ENCODE measurements at places on chromosomes 6 and 20. TPM values are rescaled to one million over a fixed set of nuclear protein-coding genes. Genes with fewer than 3 reads are reported as not detected.

DNA sequence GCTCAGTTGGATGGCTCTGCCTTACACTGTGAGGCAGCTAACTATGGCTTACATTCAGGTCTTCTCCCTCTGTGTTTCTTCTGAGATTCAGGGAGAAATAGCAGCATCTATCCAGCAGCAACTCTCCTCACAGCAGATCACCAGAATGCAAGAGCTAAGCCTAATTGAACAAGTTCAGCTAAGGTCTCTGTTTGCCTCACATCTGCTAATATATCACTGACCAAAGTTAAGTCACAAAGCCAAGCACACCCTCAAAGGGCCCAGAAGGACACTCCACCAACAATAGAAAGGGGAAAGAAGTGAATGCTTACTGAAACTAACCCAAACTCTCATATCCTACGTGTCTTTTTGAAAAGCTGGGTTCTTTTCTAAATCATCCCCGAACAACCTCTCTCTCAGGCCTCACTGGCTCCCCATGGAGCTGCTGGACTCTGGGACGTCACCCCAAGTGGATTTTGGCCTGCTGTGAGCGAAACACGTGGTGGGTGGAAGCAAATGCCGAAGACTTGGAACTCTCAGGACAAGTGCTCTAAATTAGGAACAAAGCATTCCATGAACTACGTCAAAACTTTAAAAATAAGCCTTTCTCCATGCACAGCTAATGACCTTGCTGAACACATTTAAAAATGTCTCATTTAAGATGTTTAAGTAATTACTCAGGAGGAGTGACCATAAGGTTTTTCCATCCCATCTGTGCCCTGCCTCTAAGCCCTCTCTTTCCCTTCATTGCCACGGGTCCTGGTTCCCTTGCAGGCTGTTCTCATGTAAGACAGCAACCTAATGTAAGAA, 167.5 kb upstream of the PLCB4 start:
- no peak for DNase-seq
- H3K4me1 ChIP-seq = no peaks in the 10 kb centered on the region
- no peaks in the 10 kb centered on the region for H3K27me3 ChIP-seq
- no peak overlapping the region for H3K4me3 ChIP-seq
- no peaks in the 10 kb centered on the region for H3K36me3 ChIP-seq
- H3K27ac ChIP-seq = no peak overlapping the region

DNA sequence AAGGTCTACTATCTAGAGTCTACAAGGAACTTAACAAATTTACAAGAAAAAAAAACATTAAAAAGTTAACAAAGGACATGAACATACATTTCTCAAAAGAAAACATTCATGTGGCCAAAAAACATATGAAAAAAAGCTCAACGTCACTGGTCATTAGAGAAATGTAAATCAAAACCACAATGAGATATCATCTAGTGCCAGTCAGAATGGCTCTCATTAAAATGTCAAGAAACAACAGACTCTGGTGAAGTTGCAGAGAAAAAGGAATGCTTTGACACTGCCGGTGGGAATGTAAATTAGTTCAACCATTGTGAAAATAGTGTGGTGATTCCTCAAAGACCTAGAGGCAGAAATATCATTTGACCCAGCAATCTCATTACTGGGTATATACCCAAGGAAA, 48.3 kb downstream of the OGFRL1 start:
- no peaks in the 10 kb centered on the region for H3K36me3 ChIP-seq
- H3K27ac ChIP-seq = no peak overlapping the region
- no peaks in the 10 kb centered on the region for H3K27me3 ChIP-seq
- H3K4me3 ChIP-seq = no peak overlapping the region
- no peak for DNase-seq

GRCh38 chr20:43909720-43910119, 4.9 kb upstream of the TOX2 start:
- no peak overlapping the region for H3K4me3 ChIP-seq
- no peak for DNase-seq
- peaks cover 19% of the 10 kb centered on the region for H3K27me3 ChIP-seq
- no peaks in the 10 kb centered on the region for H3K4me1 ChIP-seq
- no peaks in the 10 kb centered on the region for H3K36me3 ChIP-seq
- H3K27ac ChIP-seq = no peak overlapping the region

GRCh38 chr6:116528133-116528532, 16.7 kb downstream of the CALHM5 start:
- no peaks in the 10 kb centered on the region for H3K4me1 ChIP-seq
- H3K4me3 ChIP-seq = no peak overlapping the region
- no peak for DNase-seq

DNA sequence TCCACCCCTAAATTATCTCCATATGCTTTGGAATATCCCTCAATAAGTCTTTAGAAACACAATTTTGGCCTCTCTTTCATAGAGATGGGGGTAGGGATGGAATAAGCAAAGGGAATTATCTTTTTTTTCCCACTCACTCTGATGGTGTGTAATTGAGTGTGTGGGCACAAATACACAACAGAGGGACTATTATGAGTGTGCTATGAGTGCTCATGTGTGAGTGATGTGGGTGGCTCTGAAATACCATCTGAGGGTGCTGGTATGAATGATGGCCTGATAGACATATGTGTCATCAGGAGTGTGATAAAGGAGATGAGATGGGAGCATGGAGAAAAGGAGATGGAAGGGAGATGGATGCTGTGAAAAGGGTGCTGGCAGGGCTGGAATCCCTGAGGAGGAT, 35.6 kb downstream of the GSS start:
- peaks cover 29% of the 10 kb centered on the region for H3K4me1 ChIP-seq
- no peak for DNase-seq
- no peaks in the 10 kb centered on the region for H3K27me3 ChIP-seq
- no peak overlapping the region for H3K4me3 ChIP-seq
- H3K27ac ChIP-seq = no peak overlapping the region

DNA sequence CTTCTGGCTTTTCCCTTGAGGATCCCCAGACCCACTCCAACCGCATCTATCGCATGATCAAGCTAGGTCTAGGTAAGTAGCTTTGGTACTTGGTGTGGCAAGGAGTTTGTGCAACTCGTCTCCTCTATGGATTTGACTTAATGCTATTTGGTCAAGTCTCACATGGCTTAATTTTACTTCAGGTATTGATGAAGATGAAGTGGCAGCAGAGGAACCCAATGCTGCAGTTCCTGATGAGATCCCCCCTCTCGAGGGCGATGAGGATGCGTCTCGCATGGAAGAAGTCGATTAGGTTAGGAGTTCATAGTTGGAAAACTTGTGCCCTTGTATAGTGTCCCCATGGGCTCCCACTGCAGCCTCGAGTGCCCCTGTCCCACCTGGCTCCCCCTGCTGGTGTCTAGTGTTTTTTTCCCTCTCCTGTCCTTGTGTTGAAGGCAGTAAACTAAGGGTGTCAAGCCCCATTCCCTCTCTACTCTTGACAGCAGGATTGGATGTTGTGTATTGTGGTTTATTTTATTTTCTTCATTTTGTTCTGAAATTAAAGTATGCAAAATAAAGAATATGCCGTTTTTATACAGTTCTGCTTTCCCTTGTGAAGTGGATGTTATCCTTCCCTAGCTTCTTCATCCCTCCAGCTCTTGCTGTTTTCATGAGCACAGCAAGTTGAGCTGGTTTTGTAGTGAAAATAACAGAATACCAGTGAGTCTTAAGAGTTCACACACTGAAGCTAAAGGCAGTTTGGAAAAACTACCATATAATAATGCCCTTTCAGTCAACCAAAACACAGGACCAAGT, 3.8 kb downstream of the SLC35B2 start:
- no peaks in the 10 kb centered on the region for H3K27me3 ChIP-seq
- peaks cover 13% of the 10 kb centered on the region for H3K4me1 ChIP-seq
- no peak overlapping the region for H3K4me3 ChIP-seq
- H3K27ac ChIP-seq = no peak overlapping the region
- no peak for DNase-seq
- H3K36me3 ChIP-seq = peaks cover 70% of the 10 kb centered on the region

DNA sequence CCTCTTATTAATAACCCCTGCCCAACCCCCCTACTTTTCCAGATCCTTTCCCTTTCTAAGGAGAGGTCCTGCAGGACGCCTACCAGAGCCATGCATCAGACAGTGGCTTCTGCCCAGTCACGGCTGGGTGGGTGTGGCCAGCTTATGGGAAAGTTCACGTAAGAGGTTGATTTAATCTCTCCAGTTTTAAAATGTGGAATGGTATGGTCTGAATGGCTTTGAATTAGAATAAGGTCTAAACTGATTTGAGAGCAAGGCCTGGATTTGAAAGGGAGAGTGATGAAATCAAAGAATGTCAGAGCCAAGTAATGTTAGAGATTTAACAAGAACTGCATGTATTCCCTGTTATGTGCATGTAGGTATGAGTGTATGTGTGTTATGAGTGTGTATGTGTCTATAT, 275.7 kb downstream of the PAX1 start:
- DNase-seq = no peak
- no peak overlapping the region for H3K4me3 ChIP-seq
- H3K27ac ChIP-seq = no peak overlapping the region
- H3K27me3 ChIP-seq = no peaks in the 10 kb centered on the region

DNA sequence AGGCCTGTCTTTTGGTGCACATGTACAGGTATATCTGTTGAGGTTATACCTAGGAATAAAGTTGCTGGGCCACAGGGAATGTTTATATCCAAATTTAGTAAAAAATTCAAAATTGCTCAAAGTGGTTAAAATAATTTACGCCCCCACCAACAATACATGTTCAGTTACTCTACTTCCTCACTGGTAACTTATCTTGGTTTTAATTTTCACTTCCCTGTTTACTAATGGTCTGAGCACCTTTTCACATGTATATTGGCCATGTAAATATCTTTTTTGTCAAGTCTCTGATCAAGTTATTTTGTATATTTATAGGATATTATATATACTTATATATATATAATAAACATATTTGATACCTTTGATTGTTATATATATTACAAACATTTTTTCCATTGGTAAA, 9.7 kb downstream of the PDE7B start:
- no peaks in the 10 kb centered on the region for H3K36me3 ChIP-seq
- H3K27me3 ChIP-seq = no peaks in the 10 kb centered on the region
- H3K4me3 ChIP-seq = no peak overlapping the region
- no peak overlapping the region for H3K27ac ChIP-seq
- no peaks in the 10 kb centered on the region for H3K4me1 ChIP-seq

GRCh38 chr6:115796829-115797228, 263.9 kb downstream of the FRK start:
- no peak for DNase-seq
- H3K4me1 ChIP-seq = no peaks in the 10 kb centered on the region
- H3K27me3 ChIP-seq = no peaks in the 10 kb centered on the region

GRCh38 chr6:115891111-115891669, 169.5 kb downstream of the FRK start:
- H3K4me1 ChIP-seq = no peaks in the 10 kb centered on the region
- H3K36me3 ChIP-seq = no peaks in the 10 kb centered on the region
- H3K27ac ChIP-seq = no peak overlapping the region
- H3K4me3 ChIP-seq = no peak overlapping the region

Gene FAM83C
- 0.01 TPM for polyA plus RNA-seq

Gene NINL
- 30.9 TPM for polyA plus RNA-seq

Gene KCNB1
- polyA plus RNA-seq = 2.4 TPM

Gene APOBEC2
- 5.6 TPM for polyA plus RNA-seq

Gene FBXO30
- polyA plus RNA-seq = 11.9 TPM

Gene SLC9A8
- 11.3 TPM for polyA plus RNA-seq

Gene DNAH8
- 0.01 TPM for polyA plus RNA-seq

Gene SLC17A2
- 0.01 TPM for polyA plus RNA-seq

Gene PYGB
- 35.1 TPM for polyA plus RNA-seq

Gene EGFL8
- 29.1 TPM for polyA plus RNA-seq

Measured in large intestine (tissue), 12 donors.